ENCODE measurements at places on chromosomes 7 and 10.

- no peak for DNase-seq
These were observed 728 bp downstream of the PARD3 start for GRCh38 chr10:34814223-34814912.

GRCh38 chr10:1534820-1535219 is 202.5 kb downstream of the ADARB2 start:
- no peak for DNase-seq

DNA sequence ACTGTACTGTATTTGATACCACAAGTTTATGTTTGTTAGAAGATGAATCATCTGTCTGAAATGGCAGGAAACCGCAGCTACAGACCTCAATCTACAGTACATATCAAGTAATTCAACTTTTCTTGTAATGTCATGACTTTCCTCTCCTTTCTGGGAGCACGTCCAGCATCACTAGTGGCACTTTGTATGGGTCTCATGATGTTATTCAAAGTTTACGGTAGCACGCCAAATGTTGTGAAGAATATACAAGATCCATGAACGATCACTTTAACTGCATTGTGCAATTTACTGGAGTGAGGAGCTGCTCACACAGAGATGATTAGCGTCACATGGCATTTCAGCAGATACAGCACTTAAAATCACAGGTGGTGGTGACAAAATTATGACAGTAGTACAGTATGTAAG is 257.8 kb upstream of the GNAI1 start:
- DNase-seq, result no peak

DNA sequence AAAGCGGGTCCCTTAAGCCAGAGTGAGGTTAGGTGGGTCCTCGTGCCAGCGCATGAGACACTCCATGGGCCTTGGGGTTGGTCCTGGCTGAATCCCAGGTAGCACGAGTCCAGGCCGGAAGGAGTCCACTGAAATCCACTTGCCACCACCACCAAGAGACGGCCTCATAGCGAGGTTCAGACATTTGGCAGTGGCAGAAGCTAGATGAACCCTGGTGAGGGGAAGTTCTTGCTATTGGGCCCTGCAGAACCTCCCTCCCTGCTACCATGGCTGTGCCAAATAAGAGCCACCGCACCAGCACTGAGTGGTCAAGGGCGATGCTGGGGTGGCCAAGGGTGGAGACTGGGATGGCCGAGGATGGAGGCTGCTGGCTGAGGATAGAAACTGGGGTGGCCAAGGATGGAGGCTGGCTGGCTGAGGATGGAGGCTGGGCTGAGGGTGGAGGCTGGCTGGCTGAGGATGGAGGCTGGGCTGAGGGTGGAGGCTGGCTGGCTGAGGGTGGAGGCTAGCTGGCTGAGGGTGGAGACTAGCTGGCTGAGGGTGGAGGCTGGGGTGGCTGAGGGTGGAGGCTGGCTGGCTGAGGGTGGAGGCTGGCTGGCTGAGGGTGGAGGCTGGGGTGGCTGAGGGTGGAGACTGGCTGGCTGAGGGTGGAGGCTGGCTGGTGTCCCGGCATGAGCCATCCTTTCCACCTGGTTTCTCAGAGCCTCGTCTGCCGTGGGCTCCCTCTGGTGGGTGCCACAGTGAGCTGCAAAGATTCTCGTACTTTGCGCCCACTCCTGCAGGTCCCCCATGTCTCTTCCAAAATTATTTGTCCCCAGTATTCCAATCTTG is 88.2 kb downstream of the ELFN1 start:
- DNase-seq, result no peak

GRCh38 chr10:12375076-12375504 is 25.7 kb downstream of the CAMK1D start:
- DNase-seq, result no peak

DNA sequence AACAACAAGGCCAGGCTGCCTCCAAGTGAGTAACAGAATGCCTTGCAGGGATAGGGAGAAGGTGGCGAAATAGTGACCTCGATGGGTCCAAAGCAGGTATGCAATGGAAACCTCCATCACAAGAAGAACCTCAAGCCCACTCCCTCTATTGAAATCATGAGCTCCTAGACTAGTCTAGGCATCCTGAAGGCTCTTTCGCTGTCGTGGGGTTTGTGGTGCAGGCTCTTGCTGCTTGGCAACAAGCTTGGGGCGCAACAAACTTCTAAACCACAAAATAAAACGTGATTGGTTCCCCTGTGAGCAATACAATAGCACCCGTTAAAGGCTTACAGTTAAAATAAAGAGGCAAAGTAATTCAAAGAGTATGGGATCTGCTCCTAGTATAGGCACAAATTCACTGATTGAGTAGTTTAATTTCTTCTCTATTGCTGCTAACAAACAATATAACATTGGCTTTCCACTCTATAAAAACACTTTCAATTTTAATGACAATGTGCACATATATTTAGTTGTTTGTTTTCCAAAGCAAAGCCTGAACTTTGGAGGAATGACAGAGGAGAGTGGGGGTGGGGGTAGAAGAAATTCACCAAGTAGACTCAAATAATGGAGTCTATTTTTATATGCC is 64.1 kb downstream of the C10orf67 start:
- DNase-seq, result no peak

DNA sequence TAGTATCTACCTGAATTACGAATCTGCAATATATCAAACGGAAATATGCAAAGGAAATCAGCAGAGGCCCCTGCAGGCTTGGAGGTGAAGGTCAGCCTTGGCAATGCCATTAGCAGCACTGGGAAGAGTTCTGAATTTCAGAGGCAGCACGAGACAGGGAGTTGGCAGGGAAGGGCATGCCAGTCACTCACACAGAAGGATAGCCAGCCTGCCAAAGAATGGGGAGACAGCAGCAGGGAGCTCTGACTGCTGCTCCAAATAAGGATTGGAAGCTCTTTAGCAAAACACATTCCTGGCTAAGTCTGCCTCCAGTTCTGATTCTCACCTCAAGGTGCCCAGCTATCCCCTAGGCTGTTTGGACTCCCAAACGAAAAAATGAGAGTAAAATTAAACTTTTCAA is 188.0 kb downstream of the PDE1C start:
- no peak for DNase-seq

DNA sequence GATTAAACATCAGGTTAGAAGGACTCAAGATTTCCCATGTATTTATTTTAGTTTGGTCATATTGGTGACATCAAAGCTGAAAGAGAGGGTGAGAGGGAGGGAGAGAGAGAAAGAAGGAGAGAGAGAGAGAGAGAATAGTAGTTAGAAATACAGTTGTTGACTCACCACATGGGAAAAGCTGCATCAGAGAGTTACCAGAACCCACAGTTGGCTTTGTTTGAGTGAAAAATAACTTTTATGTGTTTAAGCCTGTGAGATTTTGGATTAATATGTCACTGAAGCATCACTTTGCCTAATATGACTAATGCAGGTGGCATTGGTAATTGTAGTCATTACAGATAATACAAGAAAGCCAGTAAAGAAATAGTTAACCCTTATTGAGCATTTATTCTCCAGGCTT is 303.9 kb downstream of the REEP3 start:
- no peak for DNase-seq

GRCh38 chr10:109306698-109307097 is 616.6 kb downstream of the XPNPEP1 start:
- DNase-seq, result no peak

DNA sequence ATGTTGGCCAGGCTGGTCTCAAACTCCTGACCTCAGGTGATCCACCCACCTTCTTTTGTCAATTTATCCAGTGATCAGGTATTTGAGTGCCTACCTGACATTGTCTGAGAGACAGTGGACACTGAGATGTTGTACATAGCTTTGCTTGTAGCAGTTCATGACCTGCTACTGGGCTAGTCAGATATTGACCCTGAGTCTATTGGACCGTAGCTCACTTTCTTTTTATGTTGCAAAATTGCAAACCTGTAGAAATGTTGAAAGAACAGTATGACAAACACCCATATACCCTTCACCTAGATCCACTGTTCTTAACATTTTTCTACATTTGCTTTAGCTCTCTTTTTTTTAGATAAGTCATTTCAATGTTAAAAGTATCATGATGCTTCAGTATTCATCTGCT is 410.4 kb upstream of the GALNT17 start:
- no peak for DNase-seq

GRCh38 chr7:27364344-27364758 is 121.7 kb downstream of the EVX1 start:
- DNase-seq, result no peak

- DNase-seq, result no peak
These were observed 374.6 kb downstream of the DNAJB6 start for GRCh38 chr7:157711353-157711888.

DNA sequence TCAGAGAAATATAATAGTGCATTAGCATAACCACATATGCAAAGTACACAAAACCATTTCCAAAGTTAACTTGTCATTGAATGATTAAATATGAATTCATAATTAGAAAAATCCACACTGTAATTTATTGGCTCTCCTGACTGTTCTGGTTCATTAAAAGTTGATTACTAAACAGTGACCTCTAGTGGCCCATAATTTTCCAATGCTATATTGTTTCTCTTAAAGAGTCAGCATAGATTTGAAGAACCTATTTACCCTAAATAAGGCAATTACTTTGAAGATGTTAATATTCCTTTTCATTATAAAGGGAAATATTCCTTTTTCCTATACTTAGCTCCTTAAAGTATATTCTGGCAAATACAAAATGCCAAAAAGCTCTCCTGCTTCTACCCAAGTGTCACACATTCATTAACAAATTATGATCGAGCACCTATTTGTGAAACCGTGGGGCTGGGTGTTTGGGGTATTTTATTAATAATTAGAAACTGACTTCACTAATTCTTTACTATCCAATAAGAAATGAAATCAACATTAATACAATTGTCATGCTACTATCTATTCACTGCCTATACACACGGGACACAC is 86.2 kb downstream of the HIBADH start:
- DNase-seq, result no peak

- no peak for DNase-seq
These were observed 828.8 kb upstream of the MBL2 start for GRCh38 chr10:53601260-53601875.

DNA sequence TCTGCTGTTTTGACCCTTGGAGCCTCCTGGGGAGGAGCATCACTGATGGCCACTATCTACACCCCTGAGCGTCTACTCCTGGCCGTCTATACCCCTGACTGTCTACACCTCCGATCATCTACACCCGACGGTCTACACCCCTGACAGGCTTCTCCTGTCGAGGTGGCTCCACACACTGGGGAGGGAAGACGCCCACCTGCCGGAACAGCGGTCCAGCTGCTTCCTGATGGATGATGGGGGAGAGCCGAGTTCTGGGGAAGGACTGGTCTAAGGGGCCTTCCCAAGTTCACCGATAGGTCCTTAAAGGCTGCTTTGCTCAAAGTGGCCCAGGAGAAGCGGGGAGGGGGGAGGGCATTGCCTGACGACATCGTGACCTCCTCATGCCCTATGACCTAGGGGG is 39.4 kb downstream of the GBX1 start:
- DNase-seq, result no peak

- DNase-seq, result no peak
These were observed 50.1 kb upstream of the RASGEF1A start for GRCh38 chr10:43316988-43317387.

DNA sequence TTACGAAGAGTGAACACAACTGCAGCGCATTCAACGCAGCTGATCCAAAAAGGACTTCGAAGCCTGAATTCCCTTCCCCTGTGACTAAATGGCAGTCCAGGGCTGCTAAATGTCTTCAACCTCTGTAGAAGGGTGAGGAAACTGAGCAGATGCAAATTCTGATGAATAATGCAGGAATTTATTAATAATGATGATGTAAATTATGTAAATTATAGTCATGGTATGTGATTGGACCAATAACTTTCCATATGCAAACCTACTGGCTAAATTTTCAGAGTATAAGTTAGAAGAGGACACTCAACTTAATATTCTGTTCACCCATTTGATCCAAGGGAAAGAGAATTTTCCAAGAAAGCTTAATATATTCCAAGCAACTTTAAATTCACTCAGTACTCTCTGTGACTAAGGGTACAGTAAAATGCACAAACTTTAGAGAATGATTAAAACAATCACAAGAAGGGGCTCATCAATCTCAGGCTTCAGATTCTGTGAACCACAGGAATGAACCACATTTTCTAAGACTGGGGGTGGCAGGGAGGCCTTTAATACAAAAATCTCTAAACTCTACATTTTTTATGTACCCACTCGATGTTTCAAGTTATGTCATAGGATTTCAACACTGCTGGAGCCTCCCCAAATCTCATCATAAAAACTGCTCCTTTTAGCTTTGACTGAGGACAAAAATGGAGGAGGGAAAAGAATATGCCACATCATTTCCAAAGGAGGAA is 3.5 kb downstream of the FGFR2 start:
- DNase-seq, result no peak

- DNase-seq, result no peak
These were observed 4.6 kb upstream of the TMEM139 start for GRCh38 chr7:143280160-143280559.

GRCh38 chr10:44647877-44648542 is 263.1 kb upstream of the CXCL12 start:
- no peak for DNase-seq

DNA sequence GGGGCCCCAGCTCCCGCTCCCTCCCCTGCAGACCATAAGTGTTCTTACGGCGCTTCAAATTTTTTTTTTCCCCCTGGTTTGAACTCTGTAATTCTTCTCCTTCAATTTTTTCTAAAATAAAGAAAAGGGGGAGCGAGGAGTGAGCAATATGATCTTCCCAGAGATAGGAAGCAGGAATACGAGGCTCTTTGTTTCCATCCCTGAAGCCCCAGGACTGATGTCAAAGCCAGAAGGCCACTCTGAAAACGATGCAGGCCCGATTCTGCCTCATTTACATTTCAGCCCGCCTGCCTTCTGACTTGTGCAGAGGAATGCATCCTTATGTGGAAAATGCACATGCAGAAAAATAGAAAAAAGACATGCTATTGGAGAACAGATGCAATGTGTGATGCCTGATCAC is 401.5 kb upstream of the MKI67 start:
- no peak for DNase-seq

DNA sequence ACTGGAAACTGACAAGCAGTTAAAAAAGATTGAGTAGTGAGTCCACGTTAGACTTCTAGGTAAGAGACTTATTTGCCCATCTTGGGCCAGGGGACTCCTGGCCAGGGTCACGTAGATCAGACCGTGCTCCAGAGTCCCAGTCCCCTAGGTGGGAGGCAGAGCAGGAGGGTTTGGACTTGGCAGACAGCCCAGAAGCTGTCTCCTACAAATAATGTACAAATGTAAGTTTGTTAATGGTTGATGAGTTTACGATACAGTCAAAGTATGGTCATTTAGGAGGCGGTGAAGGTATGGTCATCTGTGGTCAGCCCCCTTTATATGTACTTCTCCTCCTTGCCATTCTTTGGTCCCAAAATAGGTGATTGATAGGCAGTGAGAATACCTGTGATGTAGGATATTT is 28.2 kb downstream of the INPP5F start:
- no peak for DNase-seq

DNA sequence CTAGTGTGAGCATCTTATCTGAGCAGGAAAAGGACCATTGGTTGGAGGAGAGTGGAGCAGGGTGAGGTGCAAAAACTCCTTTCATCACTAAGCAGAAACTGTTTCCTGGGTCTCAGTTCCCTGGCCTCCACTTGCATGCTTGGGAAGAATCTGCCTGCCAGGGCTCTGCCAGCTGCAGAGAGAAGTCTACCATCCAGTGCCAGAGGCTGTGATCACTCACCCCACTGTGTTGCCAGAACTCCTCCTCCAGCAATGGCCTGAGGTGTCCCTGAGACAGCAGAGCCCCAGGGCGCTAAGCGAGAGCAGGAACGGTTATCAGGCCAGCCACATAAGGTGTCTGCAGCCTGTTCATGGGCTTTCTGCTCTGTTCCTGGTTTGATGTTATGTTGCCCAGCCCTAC is 991.4 kb downstream of the CCSER2 start:
- DNase-seq, result no peak
